Body of pancreas (tissue), 4 donors: ENCODE measurements at places on chromosomes 7 and 10.

DNA sequence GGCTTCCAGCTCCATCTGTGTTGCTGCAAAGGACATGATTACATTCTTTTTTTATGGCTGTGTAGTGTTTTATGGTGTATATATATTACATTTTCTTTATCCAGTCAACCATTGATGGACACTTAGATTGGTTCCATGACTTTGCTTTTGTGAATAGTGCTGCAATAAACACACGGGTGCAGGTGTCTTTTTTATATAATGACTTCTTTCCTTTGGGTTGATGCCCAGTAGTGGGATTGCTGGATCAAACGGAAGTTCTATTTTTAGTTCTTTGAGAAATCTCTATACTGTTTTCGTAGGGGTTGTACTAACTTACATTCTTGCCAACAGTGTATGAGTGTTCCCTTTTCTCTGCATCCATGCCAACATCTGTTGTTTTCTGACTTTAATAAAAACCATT is 189.7 kb downstream of the ACTR3B start:
- no peak for DNase-seq

GRCh38 chr10:52347327-52347667 is 33.2 kb downstream of the DKK1 start:
- no peak for DNase-seq

DNA sequence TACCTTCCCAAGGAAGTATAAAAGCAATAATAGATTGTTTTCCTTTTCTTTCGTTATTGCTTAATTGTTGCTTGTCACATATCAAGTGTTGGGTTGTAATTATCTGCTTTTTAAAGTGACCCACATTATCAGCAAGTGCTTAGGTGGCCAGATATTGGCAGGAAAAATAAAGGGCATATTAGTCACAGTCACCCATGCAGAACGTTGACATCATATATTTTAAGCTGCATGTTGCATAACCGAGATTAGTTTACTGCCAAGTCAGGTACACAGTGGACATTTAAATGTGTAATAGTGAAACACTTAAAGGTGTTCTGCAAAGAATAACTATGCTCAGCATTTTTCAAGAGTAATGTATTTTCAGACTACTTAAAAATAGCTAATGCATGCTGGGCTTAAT is 11.4 kb downstream of the NEBL start:
- peak; percentile 41 for DNase-seq

- no peak for DNase-seq
Measured at GRCh38 chr7:77466450-77466849, 50.3 kb upstream of the GSAP start.

- DNase-seq: no peak
Measured at GRCh38 chr7:30462179-30462578, 16.4 kb downstream of the NOD1 start.

GRCh38 chr10:111479966-111480365 is 403.1 kb downstream of the ADRA2A start:
- DNase-seq: no peak

DNA sequence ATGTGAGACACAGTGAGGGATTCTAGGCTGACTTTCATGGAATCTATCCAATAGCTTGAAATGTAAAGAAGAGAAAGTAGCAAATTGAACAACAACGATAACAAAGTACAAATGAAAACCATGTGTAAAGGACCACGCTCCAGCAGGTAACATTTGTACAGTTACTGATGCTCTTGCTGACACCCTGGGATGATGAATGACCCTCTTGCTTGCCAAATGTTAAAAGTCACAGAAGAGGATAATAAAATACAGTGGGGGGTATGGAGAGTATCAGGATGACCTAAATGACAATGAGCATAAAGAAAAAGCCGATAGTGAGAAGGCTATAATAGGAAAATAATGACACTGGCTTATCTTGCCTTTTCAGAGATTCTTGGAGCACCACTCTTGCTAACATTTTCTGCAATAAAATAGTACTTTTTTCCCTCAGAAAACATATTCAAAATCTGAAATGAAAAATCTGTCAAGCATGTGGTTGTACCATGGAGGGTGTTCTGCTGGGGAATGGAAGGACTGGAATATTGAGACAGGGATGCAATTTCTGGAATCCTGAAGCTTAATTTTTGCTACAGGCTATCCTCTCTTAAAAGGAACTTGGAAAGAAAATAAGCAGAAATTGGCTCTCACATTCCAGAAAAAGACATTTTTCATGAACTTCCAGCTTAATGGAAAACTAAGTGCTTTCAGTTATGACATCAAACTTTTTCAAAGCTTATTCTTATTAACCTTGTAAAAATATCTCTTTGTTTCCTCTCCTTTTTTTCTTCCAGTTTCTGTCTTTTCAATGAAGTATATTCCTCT is 303.2 kb upstream of the GHITM start:
- DNase-seq: no peak

GRCh38 chr10:75450644-75451640 is 19.5 kb downstream of the LRMDA start:
- DNase-seq: no peak

- no peak for DNase-seq
Measured at GRCh38 chr7:94284104-94284503, 110.6 kb upstream of the COL1A2 start.

DNA sequence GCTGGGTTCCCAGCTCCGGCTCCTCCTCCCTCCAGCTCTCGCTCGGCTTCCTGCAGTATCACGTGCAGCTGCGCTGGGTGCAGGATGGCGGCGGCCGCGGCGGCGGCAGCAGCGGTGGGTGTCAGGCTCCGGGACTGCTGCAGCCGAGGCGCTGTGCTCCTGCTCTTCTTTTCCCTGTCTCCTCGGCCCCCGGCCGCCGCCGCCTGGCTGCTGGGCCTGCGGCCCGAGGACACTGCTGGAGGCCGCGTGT is at the start of gene CNNM1:
Gene CNNM1 (plus strand): TSS at position 53 of the 250 bp plus-strand sequence. CDS start 32 bp downstream, at position 85.
- DNase-seq: peak; percentile 48

- DNase-seq: peak; percentile 34
Measured at GRCh38 chr10:50421026-50421719, 169.9 kb upstream of the ASAH2 start.

DNA sequence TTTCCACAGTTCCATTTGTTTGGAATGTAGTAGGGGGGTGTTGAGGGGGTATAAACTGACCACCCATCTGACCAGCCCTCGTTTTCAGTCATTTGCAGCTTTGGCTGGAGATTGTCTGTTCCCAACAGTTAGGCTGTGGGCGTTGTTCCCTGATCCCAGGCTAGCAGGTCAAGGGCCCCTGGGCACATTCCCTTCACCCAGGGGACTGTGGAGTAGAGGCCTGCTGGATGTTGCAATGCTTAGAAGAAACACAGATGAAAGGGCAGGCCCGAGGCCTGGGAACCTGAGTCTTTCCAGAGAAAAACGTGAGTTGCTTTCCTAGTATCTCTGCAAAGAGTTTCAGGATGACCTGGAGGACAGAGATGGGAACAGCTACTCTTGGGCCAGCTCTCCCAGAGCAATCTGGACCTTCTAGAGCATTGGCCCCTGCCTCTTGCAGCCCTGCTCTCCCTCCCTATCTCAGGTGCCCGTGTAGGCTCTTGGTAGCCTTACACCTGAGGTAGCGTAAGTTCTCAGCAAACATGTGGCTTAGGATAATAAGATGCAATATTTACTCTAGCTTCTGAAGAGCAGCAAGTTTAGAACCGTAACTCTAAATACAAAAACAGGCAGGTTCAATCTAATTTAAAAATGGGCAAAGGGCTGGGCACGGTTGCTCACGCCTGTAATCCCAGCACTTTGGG is 99.4 kb upstream of the EFCAB10 start:
- no peak for DNase-seq

DNA sequence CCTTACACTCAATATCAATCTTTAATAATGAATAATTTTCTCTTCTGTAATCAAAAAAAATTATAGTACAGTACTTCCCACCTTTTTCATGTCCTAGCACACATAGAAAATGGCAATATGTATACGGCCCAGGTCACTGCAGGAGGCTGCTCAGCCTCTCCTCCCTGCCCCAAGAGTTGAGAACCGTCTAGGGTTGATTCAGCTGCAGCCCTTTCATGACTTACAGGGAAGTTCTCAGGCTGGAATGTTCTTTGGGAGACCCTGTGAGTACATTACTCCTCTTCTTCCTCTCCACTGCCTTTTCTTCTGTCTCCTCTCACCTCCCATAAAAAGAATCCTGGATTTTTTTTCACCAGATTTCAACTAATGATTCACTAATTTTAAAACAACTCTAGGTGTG is 180.0 kb downstream of the HDAC9 start:
- DNase-seq: no peak

DNA sequence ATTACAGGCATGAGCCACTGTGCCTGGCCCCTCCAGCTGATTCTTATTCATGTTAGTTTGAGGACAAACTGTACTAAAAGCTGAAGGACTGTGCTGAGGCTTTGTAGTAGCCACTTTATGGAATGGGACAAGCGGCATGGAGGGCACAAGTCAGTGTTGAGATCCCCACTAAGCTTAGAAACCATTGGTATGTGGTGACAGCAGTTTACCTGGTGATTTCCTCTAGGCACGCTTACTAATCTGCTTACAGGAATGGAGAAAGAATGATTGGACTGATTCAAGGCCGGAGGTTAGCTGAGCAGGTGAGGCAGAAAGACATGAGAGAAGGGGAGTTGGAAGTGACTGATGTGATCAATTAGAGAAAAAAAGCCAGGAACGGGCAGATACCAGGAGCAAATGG is 3.7 kb downstream of the ZNF398 start:
- no peak for DNase-seq

- DNase-seq: no peak
Measured at GRCh38 chr7:19815546-19815945, 42.1 kb upstream of the TMEM196 start.

DNA sequence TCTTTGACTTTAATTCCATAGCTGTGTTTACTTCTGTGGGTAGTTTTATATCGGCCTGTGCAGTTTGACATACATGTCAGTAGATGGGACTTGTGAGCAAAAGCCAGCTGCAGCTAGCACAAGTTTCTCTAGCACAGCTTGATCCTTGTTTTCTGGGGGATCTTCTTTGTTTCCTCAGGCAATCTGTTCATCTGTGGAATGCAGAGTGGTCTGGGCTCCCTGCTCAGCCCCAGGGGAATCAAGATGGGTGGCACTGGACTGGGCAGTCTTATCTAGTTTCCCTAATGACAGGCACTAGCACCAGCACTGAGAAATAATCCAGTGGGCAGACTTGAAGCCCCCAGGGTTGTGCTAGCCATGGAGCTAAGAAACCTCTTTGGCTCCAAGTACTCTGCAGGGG is 40.8 kb downstream of the CYP2C19 start:
- DNase-seq: no peak

GRCh38 chr7:133036289-133036688 is 45.6 kb downstream of the CHCHD3 start:
- DNase-seq: no peak

GRCh38 chr7:137306748-137307147 is 36.8 kb downstream of the PTN start:
- no peak for DNase-seq

GRCh38 chr10:84138478-84139125 is 707 bp upstream of the GHITM start:
- no peak for DNase-seq

GRCh38 chr7:25308246-25308645 is 80.0 kb upstream of the NPVF start:
- DNase-seq: no peak

- DNase-seq: no peak
Measured at GRCh38 chr10:21281765-21282484, 243.6 kb downstream of the SKIDA1 start.

GRCh38 chr10:54815583-54815982 is 14.6 kb upstream of the PCDH15 start:
- no peak for DNase-seq

- no peak for DNase-seq
Measured at GRCh38 chr7:49708590-49708989, 64.8 kb upstream of the VWC2 start.

DNA sequence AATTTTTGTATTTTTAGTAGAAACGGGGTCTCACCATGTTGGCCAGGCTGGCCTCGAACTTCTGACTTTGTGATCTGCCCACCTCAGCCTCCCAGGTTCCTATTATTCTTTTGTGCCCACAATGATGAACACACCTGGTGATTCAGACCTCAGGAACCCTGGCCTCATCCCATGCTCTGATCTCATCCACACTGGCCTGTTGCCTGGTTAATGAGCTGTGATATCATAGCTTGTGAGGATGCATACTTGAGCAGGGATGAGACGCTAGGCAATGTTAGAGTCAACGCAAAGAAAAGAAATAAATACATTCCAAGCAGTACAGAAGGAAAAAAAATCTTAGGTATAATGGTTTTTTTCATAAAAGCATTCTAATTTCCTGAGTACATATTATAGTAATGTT is 82.4 kb upstream of the RNF32 start:
- no peak for DNase-seq

DNA sequence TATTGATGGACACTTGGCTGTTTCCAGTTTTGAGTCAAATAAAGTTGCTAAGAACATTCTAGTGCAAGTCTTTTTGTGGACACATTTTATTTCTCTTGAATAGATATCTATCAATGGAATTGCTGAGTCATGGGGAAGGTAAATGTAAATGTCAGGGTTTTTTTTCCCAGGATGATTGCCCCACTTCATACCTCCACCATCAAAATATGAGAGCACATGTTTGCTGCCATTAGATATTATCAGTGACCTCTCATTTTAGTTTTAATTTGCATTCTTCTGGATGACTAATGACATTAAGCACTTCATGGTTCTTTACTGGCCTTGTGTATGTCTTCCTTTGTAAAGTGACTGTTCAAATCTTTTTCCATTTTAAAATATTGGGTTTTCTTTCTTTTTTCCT is 45.7 kb downstream of the PAPSS2 start:
- DNase-seq: no peak

GRCh38 chr10:120691625-120692024 is 159.5 kb upstream of the WDR11 start:
- no peak for DNase-seq

DNA sequence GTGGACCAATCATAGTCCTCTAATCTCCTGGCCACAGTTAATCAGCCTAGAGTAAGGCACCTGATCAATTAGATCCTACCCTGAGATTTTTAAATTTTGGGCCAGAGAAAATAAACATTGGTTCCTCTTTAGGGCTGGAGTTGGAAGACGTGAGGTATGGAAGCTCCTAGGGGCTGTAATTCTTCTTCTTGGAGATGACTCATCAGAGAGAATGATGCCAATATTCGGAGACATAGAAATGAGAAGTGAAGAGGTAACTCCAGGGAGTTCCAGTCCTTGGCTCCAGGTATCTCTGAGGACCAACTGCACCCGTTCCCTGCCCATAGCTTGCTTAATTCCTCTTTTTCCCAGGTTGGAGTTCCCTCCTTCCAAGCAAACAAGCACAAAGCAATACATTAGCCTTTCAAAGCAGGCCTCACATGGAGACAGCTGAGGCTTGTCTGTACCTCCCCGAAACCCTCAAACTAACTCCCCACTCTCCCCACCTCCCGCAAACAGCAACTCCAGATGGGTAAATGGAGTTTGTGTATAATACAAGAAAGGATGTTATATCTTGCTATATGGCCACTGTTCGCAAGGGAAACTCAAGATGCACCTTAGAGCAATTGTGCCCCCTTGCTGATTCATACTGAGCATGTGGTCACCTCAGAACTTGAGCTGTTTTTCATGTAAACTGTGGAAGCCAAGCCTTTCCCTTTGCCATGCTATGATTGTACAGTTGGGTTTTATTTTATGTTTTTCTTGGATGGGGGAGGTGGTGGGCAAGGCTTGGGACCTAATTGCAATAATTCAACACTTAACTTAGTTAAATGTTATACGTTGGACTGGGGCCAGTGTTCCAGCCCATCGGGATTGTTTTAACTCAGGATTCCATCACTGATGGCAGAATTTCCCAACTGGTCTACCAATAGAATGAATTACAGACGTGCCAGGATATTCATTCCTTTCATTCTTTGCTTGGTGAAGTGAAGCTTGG is 29.3 kb downstream of the PIK3AP1 start:
- no peak for DNase-seq

- DNase-seq: no peak
Measured at GRCh38 chr10:81251457-81252115, 623.4 kb upstream of the NRG3 start.

GRCh38 chr7:119748251-119748860 is 524.6 kb upstream of the KCND2 start:
- DNase-seq: no peak
